ENCODE measurements at places on chromosomes 3 and 15.

DNA sequence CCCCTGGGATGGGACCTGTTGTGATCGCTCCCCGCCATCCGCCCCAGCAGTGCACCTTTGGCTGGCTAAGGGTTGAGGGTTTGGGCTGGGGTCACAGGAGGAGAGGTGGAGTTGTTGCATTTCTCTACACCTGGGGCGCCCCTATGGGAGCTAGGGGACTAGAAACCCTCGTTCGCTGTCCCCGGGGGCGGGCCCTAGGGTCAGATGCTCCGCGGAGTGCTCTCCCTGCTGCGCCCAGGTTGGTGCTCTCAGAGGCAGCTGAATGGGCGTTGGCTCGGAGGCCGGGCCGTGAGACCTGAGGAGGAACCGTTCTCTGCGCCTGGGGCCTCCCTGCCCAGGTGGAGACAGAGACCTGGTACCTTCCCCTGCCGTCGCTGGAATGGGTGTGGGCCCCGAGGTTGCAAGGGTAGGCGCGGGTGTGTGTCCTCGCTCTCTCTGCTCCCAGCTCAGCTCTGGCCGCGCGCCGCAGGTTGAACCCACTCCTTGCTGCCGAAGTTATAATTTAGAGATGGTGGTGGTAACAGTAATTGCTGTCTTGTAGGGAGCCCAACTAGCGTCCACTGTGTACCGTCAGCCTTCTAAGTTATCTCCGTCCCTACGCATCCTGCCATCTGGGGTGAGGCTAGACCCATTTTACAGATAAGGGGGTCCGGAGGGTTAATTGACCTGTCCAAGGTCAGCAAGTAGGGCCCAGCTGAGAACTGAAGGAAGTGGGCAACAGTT, 965 bp downstream of the FLNB start:
- DNase-seq = peak; percentile 22

DNA sequence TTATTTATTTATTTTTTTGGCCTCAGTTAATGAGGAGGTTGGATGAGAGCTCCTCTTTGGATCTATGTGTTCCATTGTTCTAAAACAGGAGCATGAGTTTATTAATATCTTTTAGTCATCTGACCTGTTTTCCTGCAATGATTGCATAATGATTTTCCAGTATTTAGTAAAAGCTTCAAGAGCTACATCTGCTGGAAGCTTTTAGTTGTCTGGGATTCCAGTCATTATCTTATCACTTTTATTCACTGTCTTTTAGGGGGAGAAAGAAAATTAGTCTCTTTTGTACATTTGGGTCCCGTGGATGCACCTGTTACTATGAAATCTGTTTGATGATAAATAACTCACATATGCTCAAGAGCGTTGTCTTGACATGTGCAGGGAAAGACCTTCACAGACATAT, 1270.0 kb downstream of the ROBO1 start:
- no peak for DNase-seq

DNA sequence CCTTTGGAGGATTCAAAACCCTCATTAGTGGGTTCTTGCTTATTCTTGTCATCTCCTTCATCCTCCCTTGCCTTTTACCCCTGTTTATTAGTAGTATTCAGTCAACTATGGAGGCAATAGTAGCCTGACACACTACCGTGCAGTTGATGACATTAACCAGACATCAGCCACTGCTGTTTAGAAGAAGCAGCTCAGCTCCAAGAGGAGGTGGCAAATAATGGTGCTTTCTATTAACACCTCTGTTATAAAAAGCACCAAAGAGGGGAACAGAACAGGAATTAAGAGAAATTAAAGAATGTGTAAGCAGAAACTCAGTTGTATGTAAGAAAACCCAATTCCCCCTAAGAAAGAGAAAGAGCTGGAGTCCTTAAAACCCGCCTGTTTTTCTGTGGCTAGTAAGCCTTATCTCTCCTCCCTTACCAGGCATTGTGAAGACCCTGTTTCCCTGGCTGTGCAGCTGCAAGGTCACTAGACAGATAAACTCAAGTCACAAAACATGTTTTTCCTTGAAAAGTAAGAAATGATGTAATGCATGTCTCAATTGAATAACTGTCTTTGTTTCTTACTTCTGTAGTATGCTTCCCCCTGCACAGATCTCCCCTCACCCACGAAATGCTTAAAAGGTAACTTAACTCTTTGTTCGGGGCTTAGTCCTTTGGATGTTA, 21.2 kb downstream of the CCR4 start:
- no peak for DNase-seq

DNA sequence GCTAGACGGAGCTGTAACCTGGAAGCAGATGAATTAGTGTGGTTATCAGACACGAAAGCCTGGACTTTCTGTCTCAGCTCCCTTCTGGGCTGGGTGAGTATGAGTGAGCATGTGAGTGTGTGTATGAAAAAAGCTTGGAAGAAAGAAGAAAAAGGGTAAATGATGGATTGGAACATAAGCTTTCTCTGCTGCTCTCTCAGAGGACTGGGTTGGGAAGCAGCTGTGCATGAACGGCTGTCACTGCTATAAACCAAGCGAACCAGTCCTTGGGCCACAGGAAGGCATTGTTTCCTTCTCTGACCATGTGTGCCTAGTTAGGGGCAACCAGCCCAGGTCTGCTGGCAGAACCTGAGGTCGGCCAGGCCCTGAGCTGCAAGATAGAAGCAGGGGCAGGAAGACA, 37.0 kb downstream of the UMPS start:
- no peak for DNase-seq

DNA sequence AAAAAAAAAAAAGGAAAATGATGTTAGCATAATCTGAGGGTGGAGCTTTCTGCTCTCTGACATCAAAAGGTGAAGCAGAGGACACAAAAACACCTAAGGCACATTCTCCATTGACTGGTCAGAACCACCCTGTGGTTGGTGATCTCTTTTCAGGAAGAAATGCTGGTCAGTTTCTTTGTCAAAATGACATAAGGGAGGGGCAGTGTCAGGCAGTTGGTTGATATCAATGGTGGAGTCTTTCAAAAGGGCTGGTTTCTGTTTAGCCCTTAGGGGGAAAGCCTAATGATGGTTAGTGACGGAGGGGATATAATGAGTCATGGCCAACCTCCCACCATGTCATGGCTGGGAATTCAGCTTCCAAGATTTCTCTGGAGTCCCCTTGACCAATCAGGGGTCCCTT, 185.9 kb upstream of the GBE1 start:
- DNase-seq = no peak

DNA sequence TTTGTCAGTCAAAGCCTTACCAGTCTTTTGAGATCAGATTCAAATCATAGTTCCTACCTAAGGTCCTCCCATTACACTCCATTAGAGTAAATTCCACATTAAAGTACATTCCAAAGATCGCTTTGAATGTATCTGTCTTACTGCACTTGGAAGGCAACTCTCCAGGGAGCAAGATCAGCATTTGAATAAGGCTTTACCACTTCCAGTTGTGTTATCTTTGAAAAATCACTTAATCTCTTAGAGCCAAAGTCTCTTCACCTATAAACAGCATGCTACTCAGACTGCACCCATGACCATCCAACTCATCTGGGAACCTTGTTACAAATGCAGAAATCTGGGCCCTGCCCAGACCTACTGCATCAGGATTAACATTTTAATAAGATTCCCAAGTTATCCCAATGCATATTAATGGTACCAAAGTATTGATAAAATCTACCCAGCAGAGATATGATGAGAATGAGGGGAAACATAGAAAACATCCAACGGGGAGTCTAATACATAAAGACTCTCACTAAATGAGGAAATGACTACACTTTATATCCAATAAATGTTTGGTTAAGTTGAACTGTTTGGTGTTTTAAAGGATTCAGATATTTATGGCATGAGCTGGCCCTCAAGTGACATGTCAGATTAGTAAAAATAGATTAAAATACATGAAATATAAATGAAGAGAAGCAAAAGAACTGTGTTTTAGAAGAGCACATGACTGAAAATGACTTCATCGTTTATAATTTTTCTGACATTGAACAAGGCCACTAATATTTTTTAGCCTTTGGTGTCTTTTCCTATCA, 75.9 kb downstream of the TNIK start:
- DNase-seq = no peak

DNA sequence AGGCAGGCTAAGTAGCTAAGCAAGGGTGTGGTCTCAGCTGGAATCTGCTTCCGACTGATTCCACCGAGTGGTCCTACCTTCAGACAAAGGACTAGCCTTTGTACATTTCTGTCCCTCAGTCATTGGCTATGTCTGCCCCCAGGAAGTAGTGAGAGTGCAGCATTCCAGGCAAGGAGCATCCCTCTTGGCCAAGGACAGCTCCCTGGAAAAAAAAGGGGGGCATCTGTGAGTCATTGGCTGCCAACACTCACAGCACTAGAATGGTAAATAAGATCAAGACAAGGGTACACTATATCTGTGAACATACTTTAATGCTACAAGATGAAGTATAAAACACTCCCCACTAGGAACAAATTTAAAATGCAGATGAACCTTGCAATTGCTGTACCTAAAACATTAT, 66.8 kb downstream of the STAC start:
- no peak for DNase-seq

- DNase-seq = no peak
Observed at GRCh38 chr15:28890711-28891495, 5.1 kb downstream of the APBA2 start.

GRCh38 chr3:14410106-14410502, 7.7 kb downstream of the SLC6A6 start:
- DNase-seq = no peak

- DNase-seq = no peak
Observed at GRCh38 chr3:88385090-88385489, 235.3 kb downstream of the C3orf38 start.

Measured in stimulated activated CD4-positive, alpha-beta T cell treated with anti-CD3 and anti-CD28 coated beads, Interleukin-4, amount 100 ng/mL, for 4 hours (primary cell).